ENCODE measurements at places on chromosomes 5 and 9.

GRCh38 chr5:137613554-137614265 lies 114.6 kb upstream of the SPOCK1 start:
- DNase-seq: no peak

GRCh38 chr9:78188594-78188993 lies 47.3 kb upstream of the CEP78 start:
- no peak for DNase-seq

DNA sequence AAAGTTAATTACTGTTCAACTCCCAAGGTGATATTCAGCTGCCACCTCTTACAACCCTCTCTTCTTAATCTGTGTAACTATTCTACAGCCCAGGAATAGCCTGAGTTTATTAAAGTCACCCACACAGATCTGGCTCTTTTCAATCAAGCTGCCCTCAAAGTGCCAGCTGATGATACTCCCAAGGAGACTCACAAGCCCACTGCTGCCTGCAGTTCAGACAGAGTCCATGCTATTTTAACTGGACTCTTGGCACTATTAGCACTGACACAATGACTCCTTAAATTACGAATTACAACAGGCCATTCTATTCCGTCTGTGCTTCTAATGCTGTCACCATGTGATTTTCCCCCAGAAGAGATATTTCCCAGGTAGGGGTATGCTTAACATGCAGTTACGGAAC lies 26.3 kb downstream of the REEP5 start:
- DNase-seq: no peak

GRCh38 chr5:108036482-108036881 lies 345.4 kb downstream of the FBXL17 start:
- DNase-seq: no peak

- DNase-seq: no peak
These were observed 27.3 kb downstream of the NLN start for GRCh38 chr5:65749221-65749844.

DNA sequence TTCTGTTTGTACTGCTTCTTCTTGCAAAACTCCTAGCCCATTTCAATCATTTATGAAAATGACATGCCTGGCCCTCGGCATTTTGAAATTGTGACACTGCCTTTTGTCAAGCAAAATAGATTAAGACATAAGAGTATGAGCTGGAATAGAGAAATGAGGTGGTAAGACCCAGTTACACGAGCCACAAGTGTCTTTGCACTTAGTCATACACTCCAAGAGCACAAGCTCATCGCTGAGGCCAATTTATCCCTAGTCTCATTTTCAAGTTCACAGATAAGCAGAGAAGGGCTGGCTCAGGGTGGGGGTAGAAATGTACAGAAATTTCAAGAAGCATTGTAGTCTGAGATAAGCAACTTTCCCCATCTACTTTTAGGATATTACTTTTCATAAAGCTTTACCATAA lies 40.6 kb upstream of the MAP1B start:
- no peak for DNase-seq

GRCh38 chr9:70285981-70286598 lies 27.3 kb downstream of the SMC5 start:
- DNase-seq: no peak

DNA sequence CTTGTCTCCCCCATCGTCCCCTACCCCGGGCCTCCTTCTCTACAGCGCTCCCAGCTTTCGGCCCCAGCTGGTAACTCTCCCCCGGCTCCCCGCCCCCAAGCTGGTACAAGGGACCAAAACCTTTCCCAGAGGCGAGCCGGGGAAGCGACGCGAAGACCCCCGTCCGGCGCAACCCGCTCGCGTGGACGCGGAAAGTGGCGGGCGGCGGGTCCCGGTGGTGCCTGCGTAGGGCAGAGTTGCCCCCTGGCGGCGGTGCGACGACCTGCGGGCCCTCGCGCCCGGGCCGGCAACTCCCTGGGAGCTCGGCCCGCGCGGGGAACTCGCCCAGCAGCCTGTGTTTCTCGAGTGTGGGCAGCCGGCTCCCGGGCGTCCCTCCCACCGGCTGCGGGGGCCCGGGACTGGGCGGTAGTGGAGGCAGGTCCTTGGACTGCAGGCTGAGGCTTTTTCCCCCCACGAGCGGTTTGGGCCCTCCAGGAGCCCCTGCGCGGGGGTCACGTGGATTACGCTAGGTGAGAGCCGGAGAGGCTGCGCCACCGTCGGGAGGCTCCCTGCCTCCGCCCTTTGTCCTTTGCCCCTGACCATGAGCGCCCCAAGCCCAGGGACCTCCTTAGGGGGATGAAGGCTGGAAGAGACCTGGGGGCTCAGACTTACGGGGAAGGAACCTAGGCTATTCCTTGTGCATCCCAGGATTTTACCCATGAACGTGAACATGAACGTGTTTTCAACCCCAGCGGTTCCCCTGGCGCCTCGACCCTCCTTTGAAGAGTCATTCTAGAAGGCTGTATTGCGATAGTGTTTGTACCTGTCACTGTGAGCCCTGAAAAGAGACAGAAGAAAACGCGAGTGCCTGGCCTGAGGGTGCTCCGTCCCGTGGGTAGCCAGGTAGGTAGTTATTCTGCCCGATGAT lies 2.9 kb upstream of the FOXD1 start:
- no peak for DNase-seq

- DNase-seq: no peak
These were observed 23.3 kb downstream of the CCNH start for GRCh38 chr5:87389296-87390034.

- DNase-seq: no peak
These were observed 48.9 kb downstream of the IL31RA start for GRCh38 chr5:55900068-55900467.

- no peak for DNase-seq
These were observed 172.0 kb upstream of the KLF9 start for GRCh38 chr9:70586476-70586875.

DNA sequence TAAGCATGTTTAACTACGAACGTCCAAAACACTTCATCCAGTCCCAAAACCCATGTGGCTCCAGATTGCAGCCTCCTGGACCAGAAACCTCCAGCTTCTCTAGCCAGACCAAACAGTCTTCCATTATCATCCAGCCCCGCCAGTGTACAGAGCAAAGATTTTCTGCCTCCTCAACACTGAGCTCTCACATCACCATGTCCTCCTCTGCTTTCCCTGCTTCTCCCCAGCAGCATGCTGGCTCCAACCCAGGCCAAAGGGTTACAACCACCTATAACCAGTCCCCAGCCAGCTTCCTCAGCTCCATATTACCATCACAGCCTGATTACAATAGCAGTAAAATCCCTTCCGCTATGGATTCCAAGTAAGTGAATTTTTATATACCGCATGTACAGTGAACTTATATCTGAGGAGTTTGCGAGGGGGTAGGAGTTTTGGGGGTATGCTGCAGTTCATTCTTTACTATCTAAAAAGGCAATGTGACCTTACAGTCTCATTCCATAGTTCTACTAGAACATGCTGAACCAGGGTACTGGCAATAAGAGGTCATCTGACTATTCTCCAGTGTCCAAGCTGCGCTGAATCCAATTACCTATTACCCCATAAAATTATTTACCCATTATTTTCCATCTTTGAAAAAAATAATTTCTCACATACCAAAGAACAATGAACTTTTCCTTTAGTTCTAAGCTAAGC lies 3.1 kb downstream of the MYOT start:
- no peak for DNase-seq

DNA sequence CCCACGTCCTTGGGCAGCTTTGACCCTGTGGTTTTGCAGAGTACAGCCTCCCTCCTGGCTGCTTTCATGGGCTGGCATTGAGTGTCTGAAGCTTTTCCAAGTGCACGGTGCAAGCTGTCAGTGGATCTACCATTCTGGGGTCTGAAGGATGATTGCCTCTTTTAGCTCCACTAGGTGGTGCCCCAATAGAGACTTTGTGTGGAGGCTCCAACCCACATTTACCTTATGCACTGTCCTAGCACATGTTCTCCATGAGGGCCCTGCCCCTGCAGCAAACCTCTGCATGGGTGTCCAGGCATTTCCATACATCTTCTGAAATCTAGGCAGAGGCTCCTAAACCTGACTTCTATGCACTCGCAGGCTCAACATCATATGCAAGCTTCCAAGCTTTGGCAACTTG lies 644.2 kb upstream of the CDH9 start:
- DNase-seq: peak; percentile 19

DNA sequence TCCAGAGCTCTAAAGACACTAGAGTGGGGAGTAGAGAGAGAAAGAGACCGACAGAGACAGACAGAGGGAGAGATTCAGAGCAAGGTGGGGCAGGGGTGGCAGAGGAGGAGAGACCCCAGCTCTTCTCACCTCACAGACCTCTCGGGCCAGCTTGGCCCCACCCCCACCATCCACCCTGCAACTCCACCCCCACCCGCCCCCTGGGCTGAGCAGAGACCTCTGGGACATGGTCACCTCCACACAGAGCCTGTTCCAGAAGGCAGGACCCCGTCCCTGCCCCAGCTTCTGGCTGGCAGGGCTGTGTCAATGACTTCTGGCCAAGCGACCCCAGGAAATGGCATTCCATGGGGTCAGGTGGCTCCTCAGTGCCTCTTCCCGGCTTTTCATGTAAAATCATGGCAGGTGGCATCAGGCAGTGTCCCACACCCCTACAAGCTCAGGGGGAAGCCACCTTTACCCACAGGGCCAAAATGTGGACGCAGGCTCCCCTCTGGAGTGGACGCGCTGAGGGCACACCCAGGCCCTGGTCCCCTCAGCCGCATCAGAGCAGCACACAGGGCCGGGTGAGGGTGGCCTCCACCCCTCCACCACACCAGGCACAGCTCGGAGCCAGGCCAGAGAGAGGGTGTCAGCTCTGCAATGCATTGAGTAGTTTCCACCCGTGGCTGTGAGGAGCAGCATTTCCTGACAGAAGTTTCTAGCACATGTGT lies 131.2 kb upstream of the LPCAT1 start:
- DNase-seq: no peak

DNA sequence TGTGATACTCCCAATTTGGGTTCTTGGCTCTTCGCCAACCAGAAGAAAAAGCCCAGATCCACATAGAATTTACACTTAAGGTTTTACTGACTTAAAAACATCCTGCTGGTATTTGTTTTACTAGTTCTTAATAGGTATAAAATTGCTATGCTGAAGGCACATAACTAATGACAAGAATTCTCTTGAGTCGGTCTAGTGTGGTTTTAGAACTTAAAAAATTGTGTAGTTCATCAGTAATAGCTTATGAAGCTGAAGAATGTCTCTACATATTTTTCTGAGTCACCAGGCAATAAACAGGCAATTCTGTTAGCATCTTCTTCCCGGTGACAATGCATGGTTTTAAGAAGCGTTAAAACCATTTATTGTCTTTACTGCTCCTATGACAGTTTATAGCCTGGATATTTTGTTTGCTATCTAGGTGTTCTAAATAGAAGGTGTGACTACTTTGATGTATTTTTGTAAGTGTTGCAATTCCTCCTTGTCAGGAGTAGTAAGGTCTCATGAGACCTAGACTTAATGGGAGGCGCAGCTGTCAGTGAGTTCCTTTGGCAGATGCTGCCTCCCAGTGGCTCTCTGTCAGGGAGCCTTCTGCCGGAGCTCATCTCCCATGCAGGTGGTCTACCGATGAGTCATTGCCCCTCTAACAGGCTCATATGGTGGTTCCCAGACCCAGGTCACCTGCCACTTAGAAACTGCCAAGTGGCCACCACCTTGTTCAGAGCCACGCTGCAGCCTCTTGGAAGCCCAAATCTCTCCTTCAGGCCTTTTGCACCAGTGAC lies 173.8 kb downstream of the MAST4 start:
- peak; percentile 44 for DNase-seq

DNA sequence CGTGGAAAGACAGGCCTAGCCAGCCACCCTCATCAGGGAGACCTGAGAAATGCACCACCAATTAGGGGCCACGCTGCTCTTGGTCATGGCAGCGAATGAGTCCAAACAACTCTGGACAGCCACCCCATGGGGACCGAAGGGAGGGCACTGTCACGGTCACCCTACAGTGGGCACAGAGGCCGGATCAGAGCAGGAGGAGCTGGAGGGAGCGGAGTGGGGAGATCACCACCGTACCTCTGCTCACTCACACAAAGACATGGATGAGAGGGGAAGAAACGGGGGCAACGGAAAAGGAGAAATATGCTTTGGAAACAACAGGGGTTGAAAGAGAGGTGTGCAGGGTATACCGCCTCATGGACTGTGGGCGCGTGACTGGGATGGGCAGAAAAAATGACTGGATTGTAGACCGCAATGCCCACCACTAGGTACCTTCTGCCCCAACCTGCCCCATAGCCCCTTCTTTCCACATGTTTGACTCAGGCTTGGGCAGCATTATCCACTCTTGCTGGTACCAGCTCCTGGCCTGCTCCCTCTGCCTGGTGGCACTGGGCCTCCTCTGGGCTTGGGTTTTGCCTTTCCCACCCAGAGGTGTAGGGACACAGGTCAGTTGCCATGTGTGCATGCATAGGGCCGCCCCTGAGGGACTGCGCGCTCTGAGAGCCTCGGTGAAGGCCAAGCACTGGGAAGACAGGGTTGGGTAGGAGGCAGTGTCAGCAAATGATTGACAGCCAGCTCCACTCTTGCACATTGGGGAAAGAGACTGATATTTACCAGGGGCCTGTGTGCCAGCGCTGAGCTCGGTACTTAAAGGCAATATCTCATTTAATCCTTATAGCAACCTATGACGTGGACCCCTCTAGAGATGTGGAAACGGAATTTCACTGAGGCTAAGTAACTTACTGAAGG lies 76.6 kb downstream of the CRB2 start:
- no peak for DNase-seq

- DNase-seq: no peak
These were observed 585.2 kb downstream of the BRINP1 start for GRCh38 chr9:118784033-118784432.

DNA sequence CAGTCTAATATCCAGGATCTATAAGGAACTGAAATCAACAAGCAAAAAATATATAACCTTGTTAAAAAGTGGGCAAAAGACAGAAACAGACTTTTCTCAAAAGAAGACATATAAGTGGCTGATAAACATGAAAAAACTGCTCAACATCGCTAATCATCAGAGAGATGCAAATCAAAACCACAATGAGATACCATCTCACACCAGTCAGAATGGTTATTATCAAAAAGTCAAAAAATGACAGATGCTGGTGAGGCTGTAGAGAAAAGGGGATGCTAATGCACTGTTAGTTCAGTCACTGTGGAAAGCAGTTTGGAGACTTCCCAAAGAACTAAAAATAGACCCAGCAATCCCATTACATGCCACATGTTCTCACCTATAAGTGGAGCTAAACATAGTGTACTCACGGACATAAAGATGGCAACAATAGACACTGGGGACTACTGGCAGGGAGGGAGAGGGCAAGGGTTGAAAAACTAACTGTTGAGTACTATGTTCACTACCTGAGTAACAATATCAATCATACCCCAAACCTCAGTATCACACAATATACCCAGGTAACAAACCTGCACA lies 11.7 kb upstream of the TSSK1B start:
- no peak for DNase-seq

GRCh38 chr9:137374131-137374845 lies 48.7 kb downstream of the EXD3 start:
- DNase-seq: no peak

DNA sequence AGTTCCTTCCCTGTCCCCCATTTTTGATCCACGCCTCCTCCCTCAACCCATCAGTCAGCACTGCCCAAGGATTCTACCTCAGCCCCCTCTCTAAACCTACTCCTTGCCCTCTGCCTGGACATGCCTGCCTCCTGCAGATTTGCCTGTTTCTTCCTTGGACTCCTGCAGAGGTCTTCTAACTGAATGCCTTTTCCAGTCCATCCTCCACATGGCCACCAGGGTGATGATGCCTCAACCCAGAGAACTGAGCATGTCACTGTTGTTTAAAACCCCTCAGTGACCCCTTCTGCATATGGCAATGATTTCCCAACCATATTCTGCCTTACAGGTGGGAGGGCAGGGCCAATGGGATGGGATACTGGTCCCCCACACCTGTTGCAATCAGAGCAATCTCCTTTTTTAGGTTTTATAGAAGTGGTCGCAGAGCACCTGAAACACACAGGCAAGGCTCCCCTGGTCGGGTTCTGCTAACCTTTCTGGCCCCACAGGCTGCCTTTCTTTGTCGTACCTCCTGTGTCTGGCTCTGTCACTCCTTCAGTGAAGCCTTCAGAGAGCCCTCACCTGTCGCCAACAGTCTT lies 9.3 kb downstream of the PHYKPL start:
- DNase-seq: no peak
